ENCODE measurements at places on chromosomes 4 and X.

GRCh38 chr4:6999172-7000086 is 43.7 kb upstream of the TADA2B start:
- no peak for DNase-seq

GRCh38 chrX:38804682-38805431 is 3.6 kb downstream of the MID1IP1 start:
- DNase-seq, result no peak

DNA sequence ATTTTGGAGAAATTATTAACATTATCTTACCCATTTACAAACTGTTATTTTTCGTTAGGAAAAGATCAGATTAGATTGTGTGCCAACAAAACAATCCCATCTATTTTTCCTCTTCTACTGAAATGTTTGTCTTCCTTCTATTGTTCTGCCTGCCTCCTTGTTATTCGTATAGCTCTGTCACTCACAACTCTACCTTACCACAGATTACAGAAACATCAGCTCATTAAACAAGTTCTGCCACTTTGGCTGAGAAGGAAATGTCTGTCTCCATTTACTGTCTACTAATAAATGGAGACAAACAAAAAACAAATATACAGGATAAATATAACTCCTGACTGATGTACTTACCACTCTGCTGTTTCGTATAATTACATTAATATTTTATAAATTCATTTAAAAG is 211.4 kb downstream of the ENOX2 start:
- no peak for DNase-seq

GRCh38 chrX:147899379-147900114 is 12.2 kb upstream of the FMR1 start:
- no peak for DNase-seq

DNA sequence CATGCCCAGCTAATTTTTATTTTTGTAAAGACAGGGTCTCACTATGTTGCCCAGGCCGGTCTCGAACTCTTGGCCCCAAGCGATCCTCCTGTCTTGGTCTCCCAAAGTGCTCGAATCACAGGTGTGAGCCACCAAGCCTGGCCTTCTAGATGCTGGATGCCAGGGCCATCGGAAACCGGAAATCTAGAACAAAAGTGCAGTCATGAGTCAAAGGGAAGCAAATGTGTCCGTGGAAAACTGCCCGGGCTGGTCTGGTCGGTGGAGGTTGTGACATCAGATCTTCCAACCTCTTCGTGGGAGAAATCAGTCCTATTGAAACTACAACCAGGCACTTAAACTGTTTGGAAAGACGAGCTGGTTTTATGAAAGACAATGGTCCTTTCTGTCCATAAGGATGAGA is 92.3 kb upstream of the SHOX start:
- no peak for DNase-seq
